Aorta (tissue), 5 donors: ENCODE measurements at places on chromosomes 16 and 17.

- peak; percentile 44 for DNase-seq
Measured at GRCh38 chr16:19330841-19331397, 45.4 kb downstream of the CLEC19A start.

DNA sequence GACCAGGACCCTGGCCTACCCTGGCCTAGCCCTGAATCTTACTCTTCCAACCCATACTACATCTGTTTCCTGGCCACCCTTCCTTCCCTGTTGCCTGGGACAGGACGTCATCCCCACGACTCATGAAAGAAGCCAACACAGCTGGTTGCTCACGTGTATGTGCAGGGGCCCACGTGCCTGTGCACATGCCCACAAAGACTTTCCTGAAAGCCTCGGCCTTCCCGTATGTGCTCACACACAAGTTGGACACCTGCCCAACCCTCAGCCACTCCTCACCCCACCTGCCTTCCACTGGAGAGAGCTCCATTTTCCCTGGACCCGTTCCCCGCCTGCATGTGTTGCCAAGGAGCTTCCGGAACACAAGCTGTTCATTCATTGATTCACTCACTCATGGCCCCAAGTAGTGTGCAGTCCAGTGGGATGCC lies 7.0 kb downstream of the PLXDC1 start:
- peak; percentile 90 for DNase-seq

- DNase-seq = no peak
Measured at GRCh38 chr17:5610956-5611355, 26.6 kb upstream of the NLRP1 start.

DNA sequence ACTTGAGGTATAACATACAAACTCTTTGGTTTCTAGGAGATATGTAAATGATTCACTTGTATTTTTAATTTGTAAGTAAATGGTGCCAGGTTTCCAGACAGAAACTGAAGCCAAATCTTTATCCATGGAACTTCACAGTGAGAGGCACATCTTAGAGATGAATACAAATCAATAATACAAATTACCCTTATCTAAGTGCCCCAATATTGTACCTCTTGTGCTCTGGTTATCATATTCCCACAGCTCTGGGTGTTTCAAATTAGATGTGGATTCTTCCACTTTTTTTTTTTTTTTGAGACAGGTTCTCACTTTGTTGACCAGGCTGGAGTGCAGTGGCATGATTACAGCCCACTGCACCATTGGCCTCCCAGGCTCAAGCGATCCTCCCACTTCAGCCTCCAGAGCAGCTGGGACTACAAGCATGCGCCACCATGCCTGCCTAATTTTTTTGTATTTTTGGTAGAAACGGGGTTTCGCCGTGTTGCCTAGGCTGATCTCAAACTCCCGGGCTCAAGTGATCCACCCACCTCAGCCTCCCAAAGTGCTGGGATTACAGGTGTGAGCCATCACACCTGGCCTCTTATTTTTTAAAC lies 38.0 kb upstream of the DHX40 start:
- no peak for DNase-seq

- no peak for DNase-seq
Measured at GRCh38 chr17:2034806-2035540, 5.0 kb downstream of the DPH1 start.

- DNase-seq = no peak
Measured at GRCh38 chr16:57113042-57113453, 20.7 kb downstream of the CPNE2 start.

GRCh38 chr17:60091109-60091508 lies 12.4 kb upstream of the HEATR6 start:
- no peak for DNase-seq

DNA sequence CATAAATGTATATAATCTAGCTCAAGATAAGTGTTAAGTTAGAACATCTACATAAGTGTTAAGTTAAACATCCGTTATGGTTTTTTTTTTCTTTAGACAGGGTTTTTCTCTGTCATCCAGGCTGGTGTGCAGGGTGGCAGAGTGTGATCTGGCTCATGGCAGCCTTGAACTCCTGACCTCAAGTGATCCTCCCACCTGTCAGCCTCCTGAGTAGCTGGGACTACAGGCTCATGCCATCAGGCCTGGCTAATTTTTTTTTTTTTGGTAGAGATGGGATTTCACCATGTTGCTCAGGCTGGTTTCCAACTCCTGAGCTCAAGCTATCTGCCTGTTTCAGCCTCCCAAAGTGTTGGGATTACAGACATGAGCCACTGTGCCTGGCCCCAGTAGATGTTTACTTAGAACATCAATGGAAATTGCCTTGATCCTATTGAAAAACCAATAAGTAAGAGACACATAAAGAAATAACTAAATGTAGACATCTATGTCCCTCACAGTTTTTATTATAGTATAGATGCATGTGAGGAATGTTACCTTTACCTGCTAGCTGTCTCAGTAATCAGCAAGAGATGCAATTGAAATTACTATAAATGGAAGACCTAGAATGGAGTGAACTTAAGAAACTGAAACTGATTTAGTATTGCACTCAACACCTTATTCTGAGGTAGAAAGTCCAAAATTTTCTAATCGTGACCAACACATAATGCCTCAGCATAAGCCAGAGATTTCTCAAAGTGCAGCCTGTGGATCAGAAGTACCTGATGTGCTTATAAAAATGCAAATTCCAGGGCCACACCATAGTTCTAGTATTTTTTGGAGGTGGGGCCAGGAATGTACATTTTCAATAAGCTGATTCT lies 5.5 kb upstream of the FAM20A start:
- no peak for DNase-seq

DNA sequence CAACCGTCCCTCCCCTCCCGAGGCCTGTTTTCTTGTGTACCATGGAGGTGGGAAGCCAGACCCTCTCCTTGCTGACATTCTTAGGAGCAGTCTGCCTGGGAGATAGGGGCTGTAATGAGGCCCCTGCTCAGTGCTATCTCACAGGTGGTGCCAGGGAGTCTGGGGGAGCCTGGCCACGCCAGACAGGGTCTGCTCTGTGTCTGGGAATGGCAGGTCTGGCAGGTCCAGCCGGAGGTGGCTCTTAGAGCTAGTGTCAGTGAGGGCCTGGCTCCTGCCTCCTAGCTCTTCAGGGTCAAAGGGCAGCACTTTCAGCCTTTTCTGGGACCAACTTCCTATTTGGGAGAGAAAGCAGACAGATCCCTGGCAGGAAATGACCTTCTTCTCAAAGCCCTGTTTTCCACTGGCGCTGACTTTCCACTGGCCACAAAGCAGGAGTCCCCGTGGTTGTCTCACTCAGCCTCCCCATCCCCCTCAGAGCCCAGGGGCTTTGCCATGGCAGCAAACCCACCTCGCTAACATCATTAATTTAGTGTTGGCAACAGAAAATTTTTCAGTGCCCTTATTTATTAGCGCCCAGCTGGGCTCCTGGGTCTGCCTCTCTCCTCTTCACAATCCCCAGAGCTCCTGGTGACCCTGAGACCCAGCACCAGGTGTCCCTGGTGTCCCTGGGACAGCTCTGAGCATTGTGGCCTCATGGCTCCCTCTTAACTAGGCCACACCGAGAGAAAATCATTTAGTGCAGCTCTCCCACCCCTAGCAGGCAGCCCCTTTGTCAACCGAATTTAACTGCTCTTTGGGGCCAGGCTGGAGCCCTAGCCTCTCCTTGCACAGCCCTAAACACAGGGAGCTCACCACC lies 24.0 kb upstream of the DOK4 start:
- DNase-seq = no peak
